ENCODE measurements at places on chromosomes 3 and 15. TPM values are rescaled to one million over a fixed set of nuclear protein-coding genes. Genes with fewer than 3 reads are reported as not detected.

The AMIGO3 gene
- 0.43 TPM for total RNA-seq

The WDR76 gene
- 3.0 TPM for total RNA-seq

The LRRN1 gene
- total RNA-seq: 33.0 TPM

The CAND2 gene
- total RNA-seq: 12.1 TPM

The TRH gene
- not detected for total RNA-seq

The LRRC3B gene
- 0.37 TPM for total RNA-seq

The BLOC1S6 gene
- total RNA-seq: 30.9 TPM

The NMB gene
- 8.1 TPM for total RNA-seq

The FETUB gene
- not detected for total RNA-seq

The LRRIQ4 gene
- total RNA-seq: not detected

The GOLGA6L9 gene
- 2.1 TPM for total RNA-seq

The CADPS gene
- 37.2 TPM for total RNA-seq

The GALNT15 gene
- 3.9 TPM for total RNA-seq

The TMEM40 gene
- total RNA-seq: not detected

The PCOLCE2 gene
- 2.8 TPM for total RNA-seq

The ZBED2 gene
- 5.6 TPM for total RNA-seq

The HYAL3 gene
- total RNA-seq: 7.8 TPM

The PBRM1 gene
- 54.3 TPM for total RNA-seq

The CHST13 gene
- 0.29 TPM for total RNA-seq

The PRC1 gene
- 6.6 TPM for total RNA-seq

The FMN1 gene
- total RNA-seq: 18.2 TPM

The QTRT2 gene
- total RNA-seq: 16.4 TPM

The CTXN2 gene
- total RNA-seq: 0.06 TPM

The LRRC31 gene
- total RNA-seq: 2.9 TPM

The CRABP1 gene
- total RNA-seq: 1.4 TPM

The CLEC3B gene
- 42.9 TPM for total RNA-seq

The GTF2E1 gene
- total RNA-seq: 12.5 TPM

The ADAMTSL3 gene
- total RNA-seq: 5.7 TPM

The NPAP1 gene
- 0.17 TPM for total RNA-seq

The FAM43A gene
- 8.9 TPM for total RNA-seq

The NR2E3 gene
- 3.0 TPM for total RNA-seq

The SOX2 gene
- total RNA-seq: 0.55 TPM

The SCAANT1 gene
- not detected for total RNA-seq

The ITIH1 gene
- total RNA-seq: 4.8 TPM

The CD200R1 gene
- total RNA-seq: 1.5 TPM

The CSPG5 gene
- total RNA-seq: 0.58 TPM

The SPCS1 gene
- 106 TPM for total RNA-seq

The CRELD1 gene
- total RNA-seq: 116 TPM

The VEPH1 gene
- 3.1 TPM for total RNA-seq

The SMCO1 gene
- total RNA-seq: not detected

The ANKUB1 gene
- total RNA-seq: not detected

The SERPINI2 gene
- 0.23 TPM for total RNA-seq

The TTC21A gene
- total RNA-seq: 13.4 TPM

The HIGD2B gene
- total RNA-seq: not detected

The GOLGA8T gene
- 0.66 TPM for total RNA-seq

The CX3CR1 gene
- 22.6 TPM for total RNA-seq

The PPP2R3A gene
- total RNA-seq: 16.9 TPM

Measured in mucosa of gallbladder (tissue), 1 donor.